ENCODE measurements at places on chromosomes 1 and 21.

DNA sequence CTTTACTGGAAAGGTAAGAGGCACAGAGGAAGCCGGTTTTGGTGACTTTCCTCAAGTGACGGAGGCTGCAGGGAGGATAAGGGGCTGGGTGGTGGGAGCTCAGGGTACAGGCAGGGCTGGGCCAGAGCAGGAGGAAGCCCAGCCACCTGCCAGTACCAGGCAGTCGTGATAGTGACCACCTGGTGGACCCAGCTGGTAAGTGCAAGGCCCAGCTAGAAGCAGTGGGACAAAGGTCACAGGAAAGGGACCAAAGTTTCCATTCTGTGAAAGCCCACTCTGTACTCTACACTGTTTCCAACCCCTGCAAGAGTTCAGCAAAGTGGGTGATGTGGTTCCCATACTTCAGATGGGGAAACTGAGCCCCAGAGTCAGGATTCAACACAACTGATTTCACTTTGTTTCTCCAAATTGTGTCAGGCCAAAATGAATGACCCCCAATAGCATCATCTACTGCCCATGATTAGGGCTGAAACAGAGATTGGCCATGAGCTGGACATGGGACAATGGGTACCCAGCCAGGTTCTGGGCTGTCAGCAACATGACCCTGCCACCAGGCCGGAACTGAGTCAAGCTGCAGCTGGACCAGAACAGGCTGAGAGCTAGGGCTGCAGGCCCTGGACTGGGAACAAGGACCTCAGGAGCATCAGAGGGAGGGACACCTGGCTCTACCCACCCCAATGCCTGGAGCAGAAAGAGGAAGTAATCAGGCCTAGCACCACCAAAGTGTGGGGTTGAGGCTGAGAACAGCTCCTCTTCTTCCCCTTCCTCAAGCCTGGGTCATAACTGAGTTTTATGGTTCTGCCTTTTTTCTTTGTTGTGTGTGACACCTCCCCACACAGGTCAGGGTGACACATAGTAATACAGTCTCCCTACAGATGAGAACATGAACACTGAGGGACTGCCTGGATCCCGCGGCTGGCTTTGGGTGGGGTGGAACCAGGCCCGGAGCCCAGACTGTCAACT, 50.2 kb downstream of the KCNN3 start:
- peak; percentile 30 for DNase-seq

DNA sequence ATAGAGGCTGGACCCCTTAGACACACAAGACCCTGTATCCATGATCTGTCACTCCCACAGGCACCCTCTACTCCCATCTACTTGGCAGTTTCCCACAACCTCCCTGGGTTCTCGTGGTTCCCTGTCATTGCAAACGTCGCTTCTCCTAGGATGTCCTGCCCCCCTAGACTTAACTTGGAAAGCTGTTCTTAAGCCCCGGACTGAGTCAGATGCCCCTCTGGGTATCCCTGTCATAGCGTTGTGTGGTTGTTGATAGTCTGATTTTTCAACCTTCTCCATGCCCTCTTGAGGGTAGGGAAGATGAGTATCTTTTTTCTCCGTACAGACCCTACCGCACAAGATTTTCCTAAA, 11.8 kb downstream of the RCC1 start:
- DNase-seq, result peak; percentile 74

DNA sequence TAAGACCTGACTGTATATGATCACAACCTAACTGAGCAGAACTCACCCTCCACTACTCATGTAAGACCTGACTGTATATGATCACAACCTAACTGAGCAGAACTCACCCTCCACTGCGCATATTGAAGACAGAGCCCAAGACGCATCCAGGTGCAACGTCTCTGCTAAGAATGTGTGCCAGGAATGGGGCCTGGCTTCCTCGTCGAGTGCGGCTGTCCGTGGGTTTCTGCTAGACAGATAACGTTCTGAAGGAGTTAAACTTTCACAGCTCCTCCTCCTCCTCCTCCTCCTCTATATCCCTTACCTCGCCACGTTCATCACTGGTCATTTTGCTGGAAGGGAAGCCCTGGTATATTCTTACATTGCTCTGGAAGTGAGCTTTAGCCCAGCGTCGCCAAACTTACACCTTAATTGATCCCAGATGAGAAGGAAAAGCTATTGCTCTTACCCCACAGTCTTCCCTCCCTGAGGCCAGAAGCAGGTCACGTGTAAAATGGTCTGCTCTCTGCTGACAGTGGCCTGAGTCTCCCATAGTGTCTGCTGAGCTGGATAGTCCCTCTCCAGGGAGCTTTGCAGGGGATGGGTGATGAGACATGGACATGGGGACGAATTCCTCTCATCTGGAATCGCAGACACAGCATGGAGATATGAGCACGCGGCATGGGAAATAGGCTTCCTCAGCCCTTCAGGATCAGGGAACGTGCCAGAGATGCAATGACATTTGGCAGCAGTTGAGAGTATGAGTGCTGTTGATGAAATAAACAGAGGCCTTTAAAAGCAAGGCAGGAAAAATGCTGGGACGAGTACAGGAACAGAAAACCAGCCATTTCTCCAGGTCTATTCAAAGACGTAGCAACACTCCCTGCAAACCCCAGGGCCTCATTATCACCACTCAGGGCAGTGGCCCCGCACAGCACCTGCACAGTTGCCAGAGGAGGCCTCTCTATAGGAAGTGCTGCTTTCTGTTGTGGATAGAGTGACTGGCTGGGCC, 528.1 kb downstream of the KIF26B start:
- no peak for DNase-seq

- peak; percentile 42 for DNase-seq
Measured at GRCh38 chr1:33036051-33036525, 595 bp downstream of the AK2 start.

GRCh38 chr1:167554028-167554779, 642 bp upstream of the CREG1 start:
- peak; percentile 84 for DNase-seq

GRCh38 chr1:20474996-20475395, 11.0 kb downstream of the CAMK2N1 start:
- DNase-seq, result no peak

DNA sequence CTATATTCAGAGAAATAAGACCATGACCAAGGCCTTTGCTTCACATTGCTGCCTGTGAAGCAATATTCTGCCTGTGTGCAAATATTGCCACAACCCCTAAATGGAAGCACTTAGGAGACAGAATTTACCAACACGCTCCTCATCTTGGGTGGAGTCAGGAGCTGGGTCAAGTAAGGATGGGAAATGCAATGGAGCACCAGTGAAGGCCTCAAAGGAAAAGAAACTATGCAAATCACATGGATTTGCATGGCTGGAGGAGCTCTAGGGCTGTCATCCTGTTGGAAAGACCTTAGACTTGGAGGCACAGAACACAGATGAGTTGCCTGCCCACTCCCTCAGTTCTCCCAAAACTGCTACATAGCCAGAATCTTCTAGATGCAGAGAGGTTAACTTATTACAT, 435.5 kb downstream of the SIPA1L2 start:
- DNase-seq, result no peak

DNA sequence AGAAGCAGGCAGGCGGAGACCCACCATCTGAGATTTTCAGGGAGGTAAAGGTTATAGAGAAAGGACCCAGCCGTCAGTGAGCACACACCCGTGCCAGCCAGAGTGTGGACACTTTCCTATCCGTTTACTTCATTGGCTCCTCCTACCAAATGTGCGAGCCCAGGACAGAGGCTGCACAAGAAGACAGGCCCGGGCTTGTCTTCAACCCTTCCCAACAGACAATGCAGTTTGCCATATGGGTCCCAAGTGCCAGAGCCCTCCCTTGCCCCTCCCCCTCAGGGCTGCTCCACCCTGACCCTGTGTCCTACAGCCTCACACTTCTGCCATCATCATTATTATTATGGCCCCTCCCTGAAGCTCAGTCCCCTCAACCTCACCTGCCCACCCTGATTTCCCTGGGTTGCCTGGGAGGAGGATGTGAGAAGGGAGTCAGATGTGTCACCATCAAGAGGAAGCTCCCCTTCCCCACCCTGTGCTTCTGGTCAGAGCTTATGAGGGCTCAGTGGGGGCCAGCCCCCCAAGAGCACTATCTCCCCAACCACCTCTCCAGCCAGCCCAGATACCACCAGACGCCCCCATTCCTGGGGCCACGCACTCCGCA, 9.4 kb downstream of the LAPTM5 start:
- no peak for DNase-seq

DNA sequence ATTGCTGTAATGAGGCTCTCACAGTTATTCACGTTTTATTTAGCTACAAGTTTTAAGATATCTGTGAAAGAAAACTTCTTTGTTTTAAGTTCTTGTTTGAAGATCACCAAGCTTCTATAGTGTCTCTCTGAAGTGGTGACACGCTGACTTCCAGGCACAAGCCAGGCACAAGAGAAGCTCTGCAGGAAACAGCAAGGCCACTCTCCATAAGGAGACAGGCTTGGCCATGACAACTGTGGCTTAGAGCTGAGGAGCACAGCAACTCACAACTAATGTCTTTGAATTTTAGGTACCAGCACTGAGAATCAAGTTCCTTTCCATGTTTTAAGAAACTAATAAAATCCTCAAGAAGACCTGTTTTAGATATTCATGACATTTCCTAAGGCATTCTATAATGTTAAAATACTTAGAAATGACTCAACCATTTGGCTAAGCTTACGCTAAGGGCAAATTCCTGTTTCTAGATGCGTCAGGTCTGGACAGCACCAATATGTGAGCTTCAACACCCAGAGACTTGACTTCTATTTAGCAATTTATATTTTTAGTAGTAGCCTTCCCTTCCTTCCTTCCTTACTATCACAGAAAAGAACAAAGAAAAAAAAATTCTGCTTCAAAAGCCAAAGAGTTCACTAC, 40.2 kb downstream of the APP start:
- DNase-seq, result no peak

Measured in OCI-M1 (cell line).